Esophagus mucosa (tissue), 1 donor: ENCODE measurements at places on chromosomes 4 and X. TPM values are rescaled to one million over a fixed set of nuclear protein-coding genes. Genes with fewer than 3 reads are reported as not detected.

DNA sequence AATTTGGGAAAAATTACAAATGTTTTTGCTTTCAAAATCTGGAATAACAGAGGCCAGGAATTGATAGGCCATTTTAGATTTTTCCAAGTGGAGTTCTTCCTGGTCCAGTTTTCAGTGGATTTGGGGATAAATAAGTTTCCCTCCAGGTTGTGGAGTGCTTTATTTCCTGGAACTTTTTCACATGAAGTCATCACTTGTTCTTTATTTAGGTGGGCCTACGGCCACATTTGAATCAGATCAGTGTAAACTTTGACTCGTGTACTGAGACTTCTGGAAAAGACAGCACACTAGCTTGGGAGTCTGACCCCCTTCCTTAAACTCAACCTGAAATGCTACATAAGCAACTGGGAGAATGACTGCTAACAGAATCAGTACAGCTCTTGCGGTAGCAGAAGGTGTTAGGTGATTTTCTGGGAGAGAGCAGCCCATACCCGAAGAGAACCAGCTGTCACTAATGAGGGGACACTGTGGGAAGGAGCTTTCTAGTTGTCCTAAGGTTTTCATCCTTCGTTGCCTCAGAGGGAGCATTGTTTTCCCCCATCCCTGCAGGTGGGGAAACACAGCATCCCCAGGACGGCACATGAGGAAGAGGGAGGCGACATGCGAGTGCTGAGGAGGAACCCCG lies 235.2 kb upstream of the FAT1 start:
- no peak for ATAC-seq

GRCh38 chrX:16368696-16369095 lies 201.4 kb downstream of the MAGEB17 start:
- no peak for ATAC-seq

DNA sequence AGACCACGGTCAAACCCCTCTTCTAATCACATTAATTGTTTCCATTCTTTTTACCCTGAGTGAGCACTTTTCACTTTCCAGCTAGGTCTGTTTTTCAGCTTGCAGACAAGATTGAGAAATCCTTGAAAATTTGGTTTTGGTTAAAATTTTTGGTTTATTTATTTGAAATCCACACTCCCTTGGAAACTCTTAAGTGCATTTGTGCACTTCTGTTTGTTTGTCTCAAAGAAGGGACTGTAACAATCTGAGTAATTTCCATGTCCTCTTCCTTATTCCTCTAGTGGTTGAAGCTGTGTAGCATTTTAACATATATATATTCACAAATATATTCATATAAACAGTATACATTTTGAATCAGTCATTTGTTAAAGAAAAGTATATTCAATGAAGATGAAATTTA lies 333.3 kb downstream of the ANK2 start:
- ATAC-seq, result no peak

GRCh38 chrX:39945709-39946108 lies 152.0 kb downstream of the BCOR start:
- no peak for ATAC-seq

DNA sequence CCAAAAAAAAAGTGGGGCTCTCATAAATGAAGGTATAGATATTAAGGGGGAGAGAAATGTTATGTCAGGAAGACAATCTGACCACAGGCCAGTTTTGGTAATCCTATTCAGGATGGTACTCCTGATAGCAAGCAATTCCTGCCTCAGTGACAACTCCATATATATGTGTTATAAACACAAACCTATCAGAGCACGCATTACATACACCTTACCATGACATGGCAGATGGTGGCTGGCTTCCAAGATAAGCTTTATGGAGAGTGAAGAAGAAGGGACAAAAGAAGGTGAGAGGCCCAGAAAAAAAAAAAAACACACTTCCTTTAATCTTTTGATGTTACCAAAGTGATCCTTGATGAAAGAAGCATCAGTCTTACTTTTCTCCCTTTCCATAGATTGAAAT lies 29.5 kb upstream of the KDR start:
- no peak for ATAC-seq

DNA sequence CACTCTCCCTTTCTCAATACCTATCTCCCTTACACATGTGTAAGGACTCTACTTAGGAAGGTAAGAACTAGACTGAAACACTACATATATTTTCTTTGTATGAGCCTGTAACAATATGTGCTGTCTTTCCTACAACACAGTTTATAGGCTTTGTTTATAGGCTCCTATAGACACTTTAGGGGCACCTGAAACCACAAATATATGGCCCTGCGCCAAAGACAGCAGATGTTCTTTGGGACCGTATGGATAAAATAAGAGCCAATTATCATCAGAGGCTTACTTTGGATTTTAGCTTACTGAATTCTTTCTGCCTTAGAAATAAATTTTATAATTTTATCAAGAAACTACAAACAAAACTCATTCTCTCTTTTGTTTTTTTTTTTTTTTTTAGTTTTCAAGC lies 16.6 kb upstream of the CXCL3 start:
- no peak for ATAC-seq

DNA sequence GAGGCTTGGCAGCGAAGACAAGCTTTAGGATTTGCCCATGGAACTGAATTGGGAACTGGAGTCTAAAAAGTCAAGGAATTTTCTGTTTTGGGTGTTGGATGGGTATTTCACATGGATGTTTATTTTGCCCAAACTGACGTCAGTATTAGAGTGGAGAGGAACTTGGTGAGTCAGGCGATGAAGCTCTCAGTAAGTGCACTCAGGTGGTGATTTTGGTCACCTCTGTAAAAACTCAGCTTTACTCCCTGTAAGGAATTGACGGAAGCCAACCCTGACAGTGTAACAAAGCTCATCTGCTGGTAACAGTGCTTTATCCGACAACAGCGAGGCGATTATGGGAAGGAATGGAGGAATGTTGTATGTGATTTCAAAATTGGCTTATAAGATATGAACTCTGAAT lies 77.0 kb upstream of the PGRMC2 start:
- no peak for ATAC-seq

GRCh38 chrX:22073928-22074327 lies 41.8 kb downstream of the PHEX start:
- no peak for ATAC-seq

The HSD17B11 gene
- total RNA-seq, result 5.5 TPM

The FAM9C gene
- total RNA-seq, result not detected

The MAGEB17 gene
- total RNA-seq, result not detected
